ENCODE measurements at places on chromosomes 4 and X.

- no peak for DNase-seq
Measured at GRCh38 chr4:104719539-104720230, 225.0 kb upstream of the CXXC4 start.

- DNase-seq: no peak
Measured at GRCh38 chr4:122798101-122798500, 28.5 kb upstream of the FGF2 start.

DNA sequence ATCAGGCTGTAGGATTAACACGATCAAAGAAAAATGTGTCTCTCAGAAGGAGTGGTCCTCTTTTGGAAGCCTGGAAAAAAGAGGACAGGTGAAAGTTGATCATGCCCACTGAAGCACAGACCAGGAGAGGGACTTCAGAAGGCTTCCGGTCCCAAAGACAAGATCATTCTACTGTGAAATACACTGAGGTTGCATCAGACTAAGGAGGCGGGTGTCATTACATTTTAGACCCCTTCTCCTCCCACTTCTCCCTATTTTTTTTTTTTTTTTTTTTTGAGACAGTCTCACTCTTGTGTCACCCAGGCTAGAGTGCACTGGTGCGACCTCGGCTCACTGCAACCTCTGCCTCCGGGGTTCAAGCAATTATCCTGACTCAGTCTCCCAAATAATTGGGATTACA, 67.5 kb downstream of the RBM47 start:
- DNase-seq: no peak

- no peak for DNase-seq
Measured at GRCh38 chrX:123745511-123745910, 12.7 kb upstream of the THOC2 start.

DNA sequence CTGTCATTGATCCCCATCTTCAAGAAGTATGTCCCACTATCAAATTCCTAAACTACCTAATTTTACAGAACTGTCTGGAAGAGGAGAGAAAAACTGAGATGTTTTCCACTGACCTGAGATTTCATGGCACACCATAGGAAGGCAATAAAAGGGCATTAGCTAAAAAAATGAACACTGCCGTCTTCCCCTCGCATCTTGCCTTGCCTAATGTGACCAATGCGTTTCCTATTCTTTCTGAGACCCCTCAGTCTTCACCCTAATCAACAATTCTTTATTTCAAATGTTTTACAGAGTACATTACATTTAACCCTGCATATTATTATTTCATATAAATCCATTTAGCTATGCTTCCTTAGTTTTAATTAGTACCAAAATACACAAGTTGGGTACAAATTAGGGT, 43.6 kb downstream of the ZNF827 start:
- no peak for DNase-seq

DNA sequence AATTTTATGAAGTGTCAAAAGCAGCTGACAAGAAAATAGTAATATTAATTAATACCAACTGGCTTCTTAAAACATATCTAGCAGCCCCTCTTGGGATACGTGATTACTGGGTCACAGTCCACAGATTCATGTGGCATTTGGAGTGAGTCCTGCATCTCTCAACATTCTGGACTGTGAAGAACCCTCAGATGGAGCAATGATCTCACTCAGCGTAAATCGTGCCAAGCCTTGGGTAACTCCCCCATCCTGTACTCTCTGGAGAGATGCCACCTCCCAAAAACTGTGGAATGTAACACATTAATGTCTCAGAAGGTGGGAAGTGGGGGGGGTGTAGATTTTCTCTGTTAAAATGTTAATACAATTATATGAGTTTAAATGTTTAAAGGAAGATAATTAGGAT, 118.2 kb upstream of the IQCM start:
- no peak for DNase-seq

DNA sequence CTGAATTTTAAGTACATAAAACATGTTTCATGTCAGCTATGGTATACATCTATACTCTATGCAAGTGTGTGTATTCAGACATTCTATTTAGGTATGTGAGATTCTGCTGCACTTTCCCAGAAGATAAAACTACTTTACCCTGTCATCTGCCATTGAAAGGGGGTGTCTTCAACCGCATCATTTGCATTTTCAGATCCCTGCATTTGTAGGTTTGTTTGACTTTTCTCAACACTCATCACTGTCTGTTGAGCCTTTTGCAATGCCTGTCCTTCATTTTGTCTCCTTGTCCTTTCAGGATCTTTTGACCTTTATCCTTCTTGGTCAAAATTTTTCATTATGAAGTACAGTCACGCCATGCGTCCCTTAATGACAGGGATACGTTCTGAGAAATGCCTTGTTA, 103.5 kb downstream of the TMA16 start:
- DNase-seq: no peak

- no peak for DNase-seq
Measured at GRCh38 chr4:22672519-22672918, 20.2 kb upstream of the GBA3 start.

DNA sequence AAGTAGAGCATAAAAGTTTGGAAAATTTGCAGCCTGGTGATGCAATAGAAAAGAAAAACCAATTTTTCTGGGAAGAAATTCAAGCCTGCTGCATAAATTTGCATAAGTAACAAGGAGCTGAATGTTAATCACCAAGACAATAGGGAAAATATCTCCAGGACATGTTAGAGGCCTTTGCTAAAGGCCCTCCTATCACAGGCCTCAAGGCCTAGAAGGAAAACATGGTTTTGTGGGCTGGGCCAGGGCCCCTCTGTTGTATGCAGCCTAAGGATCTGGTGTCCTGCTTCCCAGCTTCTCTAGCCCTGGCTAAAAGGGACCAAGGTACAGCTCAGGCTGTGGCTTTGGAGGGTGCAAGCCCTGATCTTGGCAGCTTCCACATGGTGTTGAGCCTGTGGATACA, 6.2 kb upstream of the RTL3 start:
- DNase-seq: no peak

- DNase-seq: no peak
Measured at GRCh38 chr4:73676861-73677323, 56.7 kb upstream of the RASSF6 start.

- DNase-seq: no peak
Measured at GRCh38 chrX:123976706-123977316, 15.3 kb downstream of the STAG2 start.

GRCh38 chr4:152983221-152983620, 47.1 kb downstream of the FHDC1 start:
- no peak for DNase-seq

- DNase-seq: no peak
Measured at GRCh38 chr4:147633113-147633512, 15.9 kb downstream of the TMEM184C start.

DNA sequence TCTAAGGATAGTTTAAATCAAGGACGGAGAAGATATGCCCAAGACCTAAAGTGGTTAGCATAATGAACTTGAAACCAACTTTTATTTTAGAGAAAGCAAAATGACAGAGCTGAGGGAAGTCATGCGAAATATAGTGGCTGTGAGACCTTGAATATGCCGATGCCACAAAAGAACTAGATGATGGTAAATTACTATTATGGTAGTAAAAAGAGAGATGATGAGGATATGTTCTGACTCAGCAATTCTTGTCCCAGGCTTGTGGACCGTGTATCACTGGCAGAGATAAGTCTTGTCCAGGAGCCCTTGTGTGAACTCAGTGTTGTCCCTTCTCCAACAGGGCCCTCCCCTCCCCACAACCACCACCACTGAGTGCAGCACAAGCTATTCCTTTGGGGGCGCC, 1605.6 kb upstream of the TENM3 start:
- no peak for DNase-seq

DNA sequence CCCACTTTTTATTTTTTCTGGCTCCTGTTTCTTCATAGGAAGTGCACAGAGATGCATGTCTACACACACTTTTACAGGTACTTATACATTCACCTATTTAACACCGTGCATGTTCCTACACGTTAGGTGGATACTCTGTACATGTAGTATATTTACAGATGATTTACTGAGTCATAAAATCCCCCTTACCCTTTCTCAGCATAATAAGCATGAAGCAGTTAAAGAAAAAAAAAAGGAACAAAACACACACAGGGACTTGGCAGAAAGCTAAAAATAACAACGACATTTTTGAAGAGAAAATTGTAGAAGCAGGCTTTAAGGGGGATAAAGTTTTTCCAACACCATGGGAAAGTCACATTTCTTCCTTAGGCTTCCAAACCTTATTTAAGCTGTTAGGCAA, 96.4 kb upstream of the IQCM start:
- no peak for DNase-seq

GRCh38 chr4:145567516-145567915, 51.7 kb upstream of the MMAA start:
- DNase-seq: no peak

GRCh38 chrX:30663322-30663721, 10.1 kb downstream of the GK start:
- no peak for DNase-seq

GRCh38 chr4:87391576-87392054, 627 bp upstream of the HSD17B11 start:
- DNase-seq: no peak

- DNase-seq: no peak
Measured at GRCh38 chr4:28238876-28239275, 1378.2 kb downstream of the STIM2 start.

- no peak for DNase-seq
Measured at GRCh38 chrX:130879869-130880268, 23.1 kb downstream of the ENOX2 start.

DNA sequence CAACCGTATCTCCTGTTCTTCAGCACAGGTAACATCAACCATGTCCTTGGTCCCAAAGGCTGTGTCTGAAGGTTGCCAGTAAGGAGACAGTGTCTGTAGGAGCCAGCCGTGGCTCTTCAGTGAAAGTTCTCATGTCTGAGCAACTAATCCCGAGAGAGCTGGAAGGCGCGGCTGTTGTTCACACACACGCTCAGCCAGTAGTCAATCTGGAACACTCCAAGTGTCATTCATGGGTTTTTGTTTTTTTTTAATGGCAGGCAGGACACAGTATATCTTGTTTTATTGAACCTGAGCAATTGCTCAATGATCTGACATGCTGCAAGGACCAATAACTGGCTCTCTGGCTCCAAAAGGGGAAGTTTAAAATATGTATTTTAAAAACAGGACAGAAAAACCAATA, 48.4 kb upstream of the MAP3K15 start:
- DNase-seq: no peak

DNA sequence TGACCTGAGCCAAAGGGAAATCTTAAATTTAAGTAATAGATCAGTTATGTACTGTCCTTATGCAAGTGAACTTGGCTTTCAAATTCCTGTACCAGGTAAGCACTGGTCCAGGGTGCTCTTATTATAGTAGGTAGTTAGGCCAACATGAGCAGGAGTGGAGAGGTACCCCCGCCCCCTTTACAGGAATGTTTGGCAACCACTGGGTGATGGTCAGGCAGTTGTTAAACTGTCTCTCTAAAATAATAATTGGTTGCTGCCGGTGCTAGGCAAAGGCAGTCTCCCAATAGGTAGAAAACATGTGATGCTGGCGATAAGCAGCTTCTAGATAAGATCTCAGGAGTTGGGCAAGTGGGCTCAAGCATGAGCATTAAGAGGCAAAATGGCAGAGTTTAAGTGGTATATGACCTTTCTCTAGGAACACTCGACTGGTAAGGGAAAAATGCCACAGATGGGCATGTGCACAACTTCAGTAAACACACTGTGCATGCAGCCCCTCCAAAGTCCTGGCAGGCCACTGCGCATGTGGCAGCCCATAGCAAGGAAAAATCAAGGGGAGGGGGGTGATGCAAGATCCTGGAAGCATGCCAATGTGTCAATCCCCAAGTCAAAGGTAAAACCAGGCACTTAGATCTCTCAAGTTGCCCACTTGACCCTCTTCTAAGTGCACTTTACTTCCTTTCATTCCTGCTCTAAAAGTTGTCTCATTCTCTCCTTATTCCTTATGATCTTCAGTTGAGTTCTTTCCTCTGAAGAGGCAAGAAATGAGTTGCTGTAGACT, 1239.7 kb downstream of the C4orf33 start:
- DNase-seq: peak; percentile 56

DNA sequence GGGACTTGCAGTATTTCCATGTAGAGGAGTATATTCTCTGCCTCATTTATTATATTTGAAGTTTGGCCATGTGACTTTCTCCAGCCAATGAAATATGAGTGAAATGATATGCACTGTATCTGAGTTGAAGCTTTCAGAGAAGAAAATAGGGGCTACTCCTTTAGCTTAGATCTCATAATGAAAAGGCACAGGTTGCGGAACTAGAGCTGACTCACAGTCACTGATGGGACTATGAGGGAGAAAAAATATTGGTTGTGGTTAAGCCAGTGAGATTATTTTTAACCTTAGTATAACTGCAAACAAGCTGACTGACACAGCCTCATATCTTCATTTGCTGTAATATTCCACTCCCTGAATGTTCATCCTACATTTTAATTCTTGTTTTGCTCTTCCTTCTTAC, 1104.3 kb downstream of the RPA4 start:
- DNase-seq: no peak

DNA sequence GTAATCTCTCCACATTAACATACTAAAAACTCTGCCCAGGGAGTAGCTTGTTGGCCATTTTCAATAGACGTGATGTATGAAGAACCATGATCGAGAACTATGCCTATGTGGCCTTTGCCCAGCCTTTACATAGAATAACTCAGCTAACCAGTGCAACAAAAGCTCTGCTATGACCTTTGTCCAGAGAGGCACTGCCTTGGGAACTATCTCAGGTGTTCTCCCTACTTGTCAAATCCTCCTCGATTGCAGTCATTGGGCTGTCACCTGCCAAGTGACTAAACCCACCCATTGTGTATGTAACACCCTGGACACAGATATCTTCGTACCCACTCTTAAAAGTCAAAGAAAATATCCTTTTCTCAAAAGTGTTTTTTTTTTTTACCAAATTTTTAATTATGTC, 610.3 kb upstream of the GALNTL6 start:
- DNase-seq: no peak

DNA sequence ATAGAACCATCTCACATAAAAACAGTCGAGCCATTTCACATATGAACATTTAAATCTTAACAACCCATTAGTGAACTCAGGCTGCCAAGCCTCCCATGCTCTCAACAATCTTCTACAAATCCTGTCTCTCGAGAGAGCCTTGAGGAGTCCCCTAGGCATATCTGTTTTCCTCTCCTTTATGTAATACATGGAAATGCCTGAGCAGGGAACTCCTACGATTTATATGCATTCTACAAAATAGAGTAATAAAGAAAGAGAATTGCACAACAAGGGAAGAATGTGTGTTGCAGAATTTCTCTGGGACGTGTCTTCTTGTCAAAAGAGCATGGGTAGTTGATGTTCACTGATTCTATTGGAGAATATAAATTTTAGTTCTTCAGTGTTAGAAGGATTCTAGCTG, 101.8 kb upstream of the VCX2 start:
- DNase-seq: no peak

- DNase-seq: no peak
Measured at GRCh38 chrX:71638409-71638808, 20.1 kb upstream of the CXCR3 start.

DNA sequence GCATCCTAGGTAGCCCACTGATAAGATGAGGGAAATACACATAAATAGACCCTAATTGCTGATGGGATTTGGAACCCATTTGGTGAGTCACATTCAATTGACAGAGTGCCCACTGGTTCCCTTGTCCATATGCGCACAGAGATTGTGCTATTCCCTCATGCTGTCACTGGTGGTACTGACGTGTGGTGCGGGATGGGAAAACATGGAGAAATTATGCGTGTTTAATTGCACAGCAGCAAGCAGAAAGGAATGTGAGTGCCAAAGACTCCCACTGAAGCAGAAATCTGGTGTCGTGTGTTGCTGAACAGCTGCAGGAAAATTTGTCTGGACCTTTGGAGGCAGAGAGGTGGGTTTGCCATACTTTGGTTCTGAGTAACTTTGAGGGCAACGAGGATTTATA, 92.2 kb downstream of the NHSL2 start:
- no peak for DNase-seq

GRCh38 chr4:95877636-95878035, 37.7 kb downstream of the PDHA2 start:
- DNase-seq: no peak
